Right ventricle myocardium superior (tissue), 1 donor: ENCODE measurements at places on chromosomes 7 and 10. TPM values are rescaled to one million over a fixed set of nuclear protein-coding genes. Genes with fewer than 3 reads are reported as not detected.

ZNF775 gene
- total RNA-seq, result 3.6 TPM

TMEM229A gene
- not detected for total RNA-seq

TRIM50 gene
- 0.51 TPM for total RNA-seq

CALHM1 gene
- total RNA-seq, result not detected

HTR5A gene
- not detected for total RNA-seq

PDK4 gene
- 374 TPM for total RNA-seq

COL1A2 gene
- total RNA-seq, result 62.9 TPM

ASL gene
- total RNA-seq, result 8.8 TPM

WDR86 gene
- 0.48 TPM for total RNA-seq

DNA sequence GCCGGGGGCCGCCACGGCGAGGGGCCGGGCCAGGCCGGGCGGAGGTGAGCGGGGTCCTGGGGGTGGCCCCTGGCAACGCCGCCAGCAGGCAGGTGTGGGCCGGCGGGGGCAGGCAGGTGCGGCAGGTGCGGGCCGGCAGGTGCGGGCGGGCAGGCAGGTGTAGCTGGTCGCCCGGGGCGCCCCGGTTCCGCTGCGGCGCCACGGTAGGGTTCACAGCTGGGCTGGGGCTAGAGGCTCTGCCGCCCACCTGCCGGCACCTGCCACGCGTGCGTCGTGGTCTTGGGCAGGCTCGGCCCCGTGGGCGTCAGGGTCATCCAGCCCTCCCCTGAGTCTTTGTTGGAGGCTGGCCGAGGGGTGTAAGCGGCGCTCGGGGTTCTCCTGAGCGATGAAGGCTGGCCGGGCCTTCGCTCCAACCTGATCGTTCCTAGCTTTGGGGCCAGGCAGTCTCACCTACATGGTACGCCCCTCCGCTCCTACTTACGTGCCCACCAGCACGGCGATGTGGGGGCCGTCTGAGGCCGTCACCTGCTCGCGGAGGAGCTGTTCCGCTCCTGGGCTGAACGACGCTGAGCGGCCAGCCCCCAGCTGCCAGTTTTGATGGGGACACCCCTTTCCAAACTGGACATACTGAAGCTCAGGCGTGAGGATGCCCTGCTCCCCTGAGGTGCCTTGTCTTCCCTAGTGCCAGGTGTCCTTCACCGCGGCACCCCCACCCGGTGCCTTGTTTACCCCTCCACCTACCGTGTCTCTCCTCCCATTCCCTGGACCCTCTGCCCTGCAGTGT is 493 bp downstream of the ZMIZ2 start:
- no peak for DNase-seq

GRCh38 chr10:24894309-24894708 is 58.1 kb downstream of the PRTFDC1 start:
- no peak for DNase-seq

DNA sequence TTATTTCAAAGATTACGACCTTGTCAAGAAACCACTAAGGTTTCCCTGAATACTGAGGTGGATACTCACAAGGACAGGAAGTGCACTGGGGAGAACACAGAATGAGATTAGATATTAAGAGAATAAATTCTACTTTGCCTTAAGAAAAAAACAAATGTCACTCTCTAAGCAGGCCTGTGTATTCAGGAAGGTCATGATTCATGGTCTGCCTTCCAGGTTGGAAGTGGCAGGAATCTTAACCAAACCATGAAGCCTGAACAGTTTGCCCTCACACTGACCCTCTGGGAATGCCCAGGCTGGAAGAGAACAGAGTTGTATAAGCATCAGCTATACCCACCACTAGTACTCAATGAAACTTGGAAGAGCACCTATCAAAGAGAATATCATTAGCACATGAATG is 227.6 kb downstream of the DGKI start:
- DNase-seq, result no peak

DNA sequence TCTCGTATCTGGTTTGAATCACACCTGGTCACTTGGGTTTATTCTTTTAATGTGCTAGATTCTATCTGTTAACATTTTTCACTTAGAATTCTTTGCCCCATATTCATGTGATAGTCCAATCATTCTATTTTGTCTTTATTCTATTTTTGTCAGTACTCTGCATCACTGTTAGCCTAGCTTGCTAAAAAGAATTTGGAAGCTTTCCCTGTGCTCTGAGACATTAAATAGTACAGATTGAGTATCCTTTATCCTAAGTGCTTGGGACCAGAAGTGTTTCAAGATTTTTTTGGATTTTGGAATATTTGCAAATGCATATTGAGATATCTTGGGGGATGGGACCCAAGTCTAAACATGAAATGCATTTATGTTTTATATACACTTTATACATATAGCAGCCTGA is 51.0 kb downstream of the RALA start:
- DNase-seq, result no peak

GRCh38 chr7:47380325-47381133 is 201.4 kb downstream of the TNS3 start:
- DNase-seq, result no peak

DNA sequence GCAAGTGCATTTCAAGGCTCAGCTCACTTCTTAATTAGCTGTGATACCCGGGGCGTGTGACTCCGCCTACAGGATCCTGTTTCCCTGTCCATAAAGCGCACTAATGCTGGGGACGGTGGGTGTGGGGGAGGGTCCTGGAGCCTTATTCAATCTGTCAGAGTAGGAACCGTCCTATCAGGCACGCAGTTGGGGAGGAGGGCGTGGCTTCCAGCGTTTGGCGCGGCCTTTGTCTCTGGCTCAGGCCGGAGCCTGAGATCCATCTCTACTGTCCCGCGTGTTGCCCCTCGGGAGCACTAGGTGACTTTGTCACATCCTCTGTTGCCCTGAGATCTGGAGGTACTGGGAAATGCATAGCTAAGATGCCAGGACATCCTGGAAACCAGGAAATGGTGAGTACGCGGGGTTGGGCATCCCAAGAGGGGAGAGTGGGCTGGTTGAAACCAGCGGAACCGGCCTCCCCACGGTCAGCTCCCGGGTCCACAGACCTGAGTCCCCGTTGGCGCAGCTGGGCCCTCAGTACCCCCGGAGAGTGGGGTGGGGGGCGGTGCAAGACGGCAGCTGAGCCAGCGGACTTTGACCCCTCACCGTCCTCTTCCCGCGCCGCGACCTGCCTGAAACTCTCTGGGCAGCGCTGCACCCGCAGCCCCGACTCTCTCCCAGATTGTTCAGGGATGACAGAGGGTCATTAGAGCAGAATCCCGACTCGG is 104.4 kb upstream of the ZNF92 start:
- DNase-seq, result peak; percentile 54

DNA sequence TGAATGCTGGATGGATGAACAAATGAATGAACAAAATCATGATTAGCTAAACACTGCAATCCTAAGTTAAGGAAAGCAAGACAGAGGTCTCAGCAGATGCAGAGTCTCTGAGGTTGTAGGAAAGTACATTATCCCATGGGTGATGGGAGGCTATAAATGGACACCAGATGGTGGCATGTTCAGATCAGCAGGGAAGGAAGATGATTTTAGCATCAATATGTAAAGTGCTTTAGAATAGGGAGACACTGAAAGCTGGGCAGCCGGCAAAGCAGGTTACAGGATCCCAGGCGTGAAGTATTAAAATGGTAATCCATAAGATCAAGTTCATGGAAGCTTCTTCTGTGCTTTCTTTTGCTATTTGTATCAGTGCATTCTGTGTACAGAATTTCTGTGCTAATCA is 7.9 kb upstream of the RAPGEF5 start:
- no peak for DNase-seq

GRCh38 chr7:96415293-96415940 is 93.5 kb upstream of the SLC25A13 start:
- DNase-seq, result peak; percentile 30

- no peak for DNase-seq
These were observed 122.3 kb upstream of the PPIF start for GRCh38 chr10:79224992-79225391.

DNA sequence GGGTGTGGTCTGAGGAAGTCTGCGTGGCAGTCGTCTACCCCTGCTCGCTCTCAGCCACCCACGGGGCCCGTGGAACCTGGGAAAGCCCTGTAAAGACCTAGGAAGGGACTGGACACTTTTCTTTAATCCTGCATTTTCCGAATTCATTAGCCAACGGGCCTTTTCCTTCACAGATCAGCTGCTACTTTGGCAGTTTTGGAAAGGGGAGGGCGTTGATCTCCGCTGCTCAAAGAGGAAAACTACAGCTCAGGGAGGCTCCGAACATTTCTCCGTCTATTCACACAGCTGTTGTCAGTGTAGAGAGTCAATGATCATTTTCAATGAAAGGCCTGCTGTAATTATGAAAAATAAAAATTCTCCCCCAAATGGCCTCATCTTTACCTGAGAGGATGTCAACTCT is 450.1 kb upstream of the MKI67 start:
- DNase-seq, result no peak

DNA sequence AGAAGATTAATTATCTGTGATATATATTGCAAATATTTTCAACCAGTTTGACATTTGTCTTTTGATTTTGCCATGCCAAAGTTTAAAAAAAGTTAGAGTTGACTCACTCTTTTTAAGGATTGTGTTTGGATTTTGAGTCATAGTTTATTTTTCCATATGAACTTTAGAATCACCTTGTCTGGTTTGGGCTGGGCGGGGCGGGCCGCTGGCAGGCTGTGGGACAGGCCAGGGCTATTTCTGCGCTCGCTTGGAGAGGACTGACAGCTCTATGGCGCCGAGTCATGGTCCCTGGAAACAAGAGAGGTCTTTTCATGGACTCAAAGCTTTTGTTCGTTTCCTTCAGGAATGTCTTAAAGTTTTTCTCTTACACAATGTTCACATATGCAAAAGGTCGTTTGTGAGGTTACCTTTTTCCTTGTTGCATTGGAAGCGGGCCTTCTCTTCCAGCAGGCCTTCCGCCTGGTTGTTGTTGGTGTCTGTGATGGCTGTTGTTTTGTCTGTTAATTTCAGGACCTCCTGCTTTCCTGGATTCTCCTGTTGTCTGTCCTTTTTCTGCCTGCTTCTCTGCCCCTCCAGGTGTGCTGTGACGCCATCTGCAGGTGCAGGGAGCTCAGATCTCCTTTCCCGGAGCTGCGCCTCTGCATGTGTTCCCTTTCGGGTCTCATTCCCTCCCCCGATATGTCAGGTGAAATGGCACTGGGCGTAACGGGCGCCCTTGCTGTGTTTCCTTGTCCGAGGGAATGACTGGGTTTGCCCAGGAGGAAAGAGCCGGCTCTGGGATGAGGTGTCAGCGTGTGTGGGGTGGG is 53.8 kb downstream of the INPP5A start:
- no peak for DNase-seq

DNA sequence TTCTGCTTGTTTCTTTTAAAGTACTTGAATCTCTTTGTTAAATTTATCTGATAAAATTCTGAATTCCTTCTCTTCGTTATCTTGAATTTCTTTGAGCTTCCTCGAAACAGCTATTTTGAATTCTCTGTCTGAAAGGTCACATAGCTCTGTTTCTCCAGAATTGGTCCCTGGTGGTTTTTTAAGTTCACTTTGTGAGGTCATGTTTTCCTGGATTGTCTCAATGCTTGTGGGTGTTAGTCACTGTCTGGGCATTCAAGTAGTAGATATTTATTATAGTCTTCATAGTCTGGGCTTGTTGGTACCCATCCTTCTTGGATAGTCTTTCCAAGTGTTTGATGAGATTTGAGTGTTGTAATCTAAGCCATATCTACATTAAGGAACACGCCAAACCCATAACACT is 1060.6 kb downstream of the LRMDA start:
- no peak for DNase-seq

- no peak for DNase-seq
These were observed 160.6 kb downstream of the MLLT10 start for GRCh38 chr10:21694631-21695030.

GRCh38 chr10:31197886-31198285 is 121.1 kb upstream of the ZEB1 start:
- no peak for DNase-seq

DNA sequence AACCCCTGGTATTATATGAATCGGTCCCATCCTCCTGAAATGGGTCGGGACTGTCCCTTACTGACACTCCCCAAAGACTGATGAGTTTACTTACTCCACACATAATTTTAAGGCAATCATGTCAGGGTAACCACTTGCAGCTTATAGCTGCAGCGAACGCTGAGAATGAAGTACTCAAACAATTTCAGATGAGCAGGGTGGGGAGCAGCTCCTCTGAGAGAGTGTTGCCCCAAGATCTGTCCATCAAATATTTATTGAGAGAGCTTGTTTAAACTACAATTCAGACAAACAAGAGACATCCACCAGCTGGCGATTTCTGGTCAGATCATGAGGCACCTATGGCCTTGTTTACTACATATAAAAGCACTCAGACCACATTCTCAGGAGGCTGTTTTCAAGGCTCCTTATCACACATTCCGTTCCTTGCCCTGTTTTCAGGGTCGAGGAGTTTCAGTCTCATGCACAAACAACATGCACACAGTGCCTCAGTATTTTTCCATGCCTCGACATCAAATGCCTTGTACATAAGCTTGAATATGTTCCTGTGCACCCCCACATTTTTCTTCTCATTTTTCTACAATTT is 80.1 kb downstream of the THSD7A start:
- no peak for DNase-seq

DNA sequence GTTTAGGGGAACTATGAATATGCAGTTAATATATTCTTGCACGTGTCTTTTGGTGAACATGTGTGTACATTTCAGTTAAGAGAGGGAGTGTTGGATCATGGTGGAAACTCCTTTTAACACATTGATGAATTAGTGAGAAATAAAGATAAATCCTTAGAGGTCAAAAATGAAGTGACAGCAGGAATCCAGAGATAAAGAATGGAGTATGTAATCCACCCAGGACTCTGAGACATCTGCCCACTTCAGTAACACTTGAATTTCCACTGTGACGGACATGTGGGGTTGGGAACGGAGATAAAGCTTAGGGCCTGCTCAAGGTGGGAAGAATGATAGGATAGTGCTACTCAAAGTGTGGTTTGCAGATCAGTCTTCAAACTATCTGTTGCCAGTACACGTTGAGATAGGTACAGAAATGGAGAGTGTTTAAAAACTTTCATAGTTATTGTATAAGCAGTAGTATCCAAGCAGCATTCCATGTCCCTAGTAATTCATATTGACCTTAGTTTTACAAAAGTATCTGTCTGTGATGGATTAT is 6.6 kb upstream of the RELN start:
- no peak for DNase-seq

GRCh38 chr7:132321387-132321786 is 254.9 kb downstream of the PLXNA4 start:
- DNase-seq, result no peak

GRCh38 chr10:121478556-121478955 is 119.7 kb downstream of the FGFR2 start:
- DNase-seq, result no peak

DNA sequence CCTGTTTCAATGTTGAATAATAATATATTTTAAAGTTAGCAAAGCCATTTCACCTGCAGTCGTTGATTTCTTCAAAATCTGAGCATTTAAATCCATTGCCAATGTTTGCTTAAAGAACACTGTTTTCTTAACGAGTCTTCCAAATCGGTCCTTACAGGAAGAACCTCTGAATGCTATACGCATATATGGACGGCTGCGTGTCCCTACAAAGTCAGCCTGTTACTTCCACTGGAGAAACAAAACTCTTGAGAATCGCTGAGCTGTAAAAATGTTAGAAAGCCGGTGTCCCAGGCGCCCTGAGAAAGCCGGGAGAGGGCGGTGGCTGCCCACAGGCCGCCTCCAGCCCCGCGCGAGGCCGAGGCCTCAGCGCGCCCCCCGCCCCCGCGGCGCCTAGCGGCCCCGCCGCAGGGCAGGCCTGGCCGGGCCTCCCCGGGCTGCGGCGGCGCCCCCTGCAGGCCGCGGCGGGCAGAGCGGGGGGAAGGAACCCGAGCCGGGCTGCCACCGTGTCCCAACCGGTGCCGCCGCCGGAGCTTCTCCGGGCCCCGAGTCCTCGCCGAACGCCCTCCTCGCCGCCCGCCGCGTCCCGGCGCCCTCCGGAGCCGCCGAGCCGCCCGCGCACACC is at the start of gene FHIP2A:
Gene FHIP2A, plus strand, starts transcription at position 488 of the 622 bp plus-strand sequence. CDS start 299 bp downstream, outside the sequence.
- DNase-seq, result peak; percentile 89

- DNase-seq, result no peak
These were observed 1216.5 kb upstream of the AUTS2 start for GRCh38 chr7:68381731-68382130.
